ENCODE measurements at places on chromosomes 7 and 10.

- peak; percentile 77 for DNase-seq
Measured at GRCh38 chr10:3805201-3805790, 20.3 kb upstream of the KLF6 start.

DNA sequence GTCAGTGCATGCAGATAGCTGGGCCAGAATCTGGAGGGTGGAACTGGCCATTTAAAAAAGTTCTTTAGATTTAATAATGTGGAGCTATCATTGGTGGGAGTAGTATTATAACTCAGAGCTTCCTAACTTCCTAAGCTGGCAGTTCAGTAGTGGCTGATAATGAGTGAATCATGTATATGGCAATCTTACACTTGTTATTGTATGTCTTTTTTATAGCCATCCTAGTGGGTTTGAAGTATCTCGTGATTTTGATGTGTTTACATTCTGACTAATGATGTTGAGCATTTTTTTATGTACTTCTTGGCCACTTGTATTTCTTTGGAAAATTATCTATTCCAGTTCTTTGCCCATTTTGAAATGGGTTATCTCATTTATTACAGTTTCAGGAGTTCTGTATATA, 15.4 kb downstream of the TFAM start:
- no peak for DNase-seq

DNA sequence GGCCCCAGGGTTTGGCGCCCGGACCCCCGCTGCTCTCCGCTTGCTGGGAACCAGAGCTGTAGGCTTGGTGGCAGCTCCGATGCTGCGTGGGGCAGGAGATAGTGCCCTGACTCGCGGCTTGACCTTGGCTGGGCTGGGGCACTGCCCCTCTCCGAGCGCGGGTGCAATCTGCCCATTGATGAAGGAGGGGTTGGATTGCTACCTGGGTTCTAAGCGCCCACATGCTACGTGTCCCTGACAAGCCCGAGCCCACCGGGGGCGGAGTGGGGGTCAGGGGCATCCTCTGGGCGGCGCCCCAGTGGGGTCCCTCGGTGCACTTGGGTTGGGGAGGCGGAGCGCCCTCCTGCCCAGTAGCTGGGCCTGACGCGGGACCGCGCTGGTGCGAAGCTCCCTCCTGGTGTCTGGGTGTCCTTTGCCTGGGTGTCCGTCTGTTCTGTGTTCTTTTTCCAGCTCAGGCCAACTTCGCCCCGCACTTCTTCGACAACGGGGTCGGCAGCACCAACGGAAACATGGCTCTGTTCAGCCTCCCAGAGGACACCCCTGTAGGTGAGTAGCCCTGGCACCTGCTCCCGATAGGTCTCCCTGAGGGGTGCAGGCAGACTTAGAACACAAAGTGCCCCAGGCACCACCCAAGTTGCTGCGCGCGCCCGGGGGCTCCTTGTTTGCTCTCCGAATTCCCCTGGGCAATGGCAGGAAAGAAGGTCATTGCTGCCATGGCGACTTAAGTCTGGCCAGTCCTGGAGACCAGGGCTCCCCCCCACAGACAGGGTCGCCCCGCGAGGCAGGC, 900 bp downstream of the CDHR1 start:
- no peak for DNase-seq

DNA sequence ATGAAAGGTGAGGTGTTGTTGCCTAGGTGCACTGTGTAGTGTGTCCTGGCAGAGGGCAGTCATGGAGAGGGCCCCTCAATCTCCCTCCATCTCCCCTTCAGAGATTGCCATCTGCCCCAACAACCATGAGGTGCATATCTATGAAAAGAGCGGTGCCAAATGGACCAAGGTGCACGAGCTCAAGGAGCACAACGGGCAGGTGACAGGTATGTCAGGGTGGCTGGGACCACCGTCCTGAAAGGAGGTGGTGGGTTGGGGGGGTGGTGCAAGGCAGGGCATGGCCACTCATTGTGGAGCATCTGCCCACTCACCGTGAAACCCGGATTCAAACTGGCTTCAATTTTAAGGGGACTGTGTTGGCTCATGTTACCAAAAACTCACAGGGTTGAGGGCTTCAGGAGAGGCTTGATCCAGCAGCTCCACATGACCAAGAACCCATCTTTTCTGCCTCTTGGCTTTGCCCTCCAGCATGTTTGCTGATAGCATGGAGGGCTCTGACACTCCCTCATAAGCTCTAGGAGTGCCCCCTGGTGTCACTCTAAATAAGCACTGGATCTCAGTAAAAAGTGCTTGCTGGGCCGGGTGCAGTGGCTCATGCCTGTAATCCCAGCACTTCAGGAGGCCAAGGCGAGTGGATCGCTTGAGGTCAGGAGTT, 12.2 kb downstream of the ARPC1B start:
- DNase-seq, result peak; percentile 83

GRCh38 chr7:6252748-6253147, 19.7 kb downstream of the CYTH3 start:
- no peak for DNase-seq

DNA sequence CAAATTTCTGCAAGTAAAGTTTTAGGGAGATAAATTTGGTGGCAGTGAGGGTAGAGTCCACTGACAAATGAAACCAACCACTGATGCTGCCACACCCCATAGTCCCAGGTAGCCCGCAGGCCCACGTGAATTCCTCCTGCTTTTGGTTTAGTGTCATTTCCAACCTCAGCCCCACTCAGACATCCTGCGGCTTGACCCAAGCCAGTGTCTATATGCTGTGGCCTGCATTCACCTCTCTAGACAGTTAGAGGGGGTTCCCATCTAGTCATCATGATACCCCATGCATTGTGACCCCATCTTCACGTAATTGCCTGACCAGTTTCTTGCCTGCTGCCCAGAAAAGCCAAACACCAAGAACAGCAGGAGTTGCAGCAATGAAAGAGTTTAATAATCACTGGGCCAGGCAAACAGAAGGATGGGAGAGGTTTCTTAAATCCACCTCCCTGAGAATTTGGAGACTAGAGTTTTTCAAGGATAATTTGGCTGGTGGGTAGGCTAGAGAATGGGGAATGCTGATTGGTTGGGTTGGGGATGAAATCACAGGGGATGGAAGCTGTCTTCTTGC, 332.0 kb upstream of the GALNT17 start:
- DNase-seq, result no peak

DNA sequence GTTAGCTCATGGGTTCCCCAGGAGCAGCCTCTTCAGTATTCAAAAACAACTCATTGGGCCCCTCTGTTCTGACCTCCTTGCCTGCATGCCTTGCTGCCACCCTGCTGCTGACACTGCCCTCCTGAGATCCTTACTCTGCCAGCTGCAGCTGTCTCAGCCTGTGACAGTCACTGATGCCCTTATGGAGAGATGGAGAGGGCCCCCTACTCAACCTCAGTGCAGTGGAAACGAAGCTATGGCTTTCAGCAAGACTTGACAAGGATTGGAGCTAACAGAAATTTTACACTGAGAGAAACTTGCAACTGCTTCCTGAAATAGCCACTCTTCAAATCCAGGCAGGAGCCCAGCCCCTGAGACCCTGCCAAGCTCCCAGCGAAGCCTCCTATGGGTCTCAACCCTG, 678.3 kb upstream of the C7orf33 start:
- no peak for DNase-seq

DNA sequence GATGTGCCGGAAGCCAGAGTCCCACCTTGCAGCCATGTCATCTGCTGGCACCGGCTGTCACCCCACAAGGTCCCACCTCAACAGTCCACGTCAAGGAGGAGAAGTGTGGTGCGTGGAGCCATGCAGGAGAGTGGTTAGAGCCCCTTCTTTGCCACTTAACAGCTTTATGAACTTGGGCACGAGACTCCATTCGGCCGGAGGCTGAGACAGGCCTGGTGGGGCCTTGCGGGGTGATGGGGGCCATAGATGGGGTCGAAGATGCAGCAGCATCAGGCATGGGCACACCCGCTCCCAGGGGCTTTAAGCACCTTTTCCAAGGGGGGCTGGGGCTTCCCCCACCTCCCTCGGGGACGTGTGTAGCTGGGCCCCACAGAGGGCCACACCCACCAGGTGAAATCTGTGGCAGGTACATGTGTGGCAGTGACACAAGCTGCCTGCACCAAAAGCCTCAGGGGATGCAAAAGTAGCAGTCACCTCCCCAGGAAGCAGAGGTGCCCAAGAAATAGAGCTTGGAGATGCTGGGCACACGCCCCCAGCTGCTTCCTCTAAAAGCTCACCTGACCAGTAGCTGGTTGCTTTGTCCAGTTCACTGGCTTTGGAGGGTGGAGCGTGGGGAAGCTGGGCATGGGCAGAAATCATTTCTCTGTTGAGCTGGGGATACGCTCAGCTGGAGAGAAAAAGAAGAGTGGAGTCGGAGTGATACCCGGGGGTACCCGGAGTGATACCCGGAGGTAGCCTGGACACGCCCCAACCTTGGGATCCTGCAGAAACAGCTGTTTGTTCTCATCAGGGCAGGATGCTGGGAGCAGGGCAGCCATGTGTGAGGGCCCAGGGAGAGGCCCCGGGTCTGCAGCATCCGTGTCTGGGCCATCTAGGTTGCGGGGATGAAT, 199.8 kb downstream of the EBF3 start:
- DNase-seq, result no peak

- peak; percentile 61 for DNase-seq
Measured at GRCh38 chr7:128937647-128938543, at the start of gene IRF5. TSS of gene IRF5 (plus strand) at chr7:128937927. CDS start at chr7:128942082, 4,155 bp downstream.

- peak; percentile 62 for DNase-seq
Measured at GRCh38 chr7:144391823-144392255, 11.7 kb downstream of the NOBOX start.

DNA sequence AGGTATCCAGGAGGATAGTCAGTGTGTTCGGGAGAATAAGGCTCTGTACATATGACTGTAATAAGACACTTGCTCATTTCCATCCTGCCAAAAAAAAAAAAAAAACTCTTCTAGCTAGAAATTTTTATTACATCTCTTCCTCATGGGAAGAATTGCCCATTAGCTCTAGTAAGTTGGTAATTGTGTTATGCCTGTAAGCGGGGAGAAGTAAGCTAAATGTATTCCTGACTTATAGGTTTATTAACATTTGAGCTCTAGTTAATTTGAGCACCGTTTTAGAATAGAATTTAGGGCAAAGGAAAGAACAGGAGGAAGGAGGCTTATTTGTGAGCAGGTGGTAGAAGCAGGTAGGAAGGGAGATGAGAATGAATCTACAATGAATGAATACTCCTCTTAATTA, 1210.6 kb downstream of the SORCS1 start:
- DNase-seq, result no peak

DNA sequence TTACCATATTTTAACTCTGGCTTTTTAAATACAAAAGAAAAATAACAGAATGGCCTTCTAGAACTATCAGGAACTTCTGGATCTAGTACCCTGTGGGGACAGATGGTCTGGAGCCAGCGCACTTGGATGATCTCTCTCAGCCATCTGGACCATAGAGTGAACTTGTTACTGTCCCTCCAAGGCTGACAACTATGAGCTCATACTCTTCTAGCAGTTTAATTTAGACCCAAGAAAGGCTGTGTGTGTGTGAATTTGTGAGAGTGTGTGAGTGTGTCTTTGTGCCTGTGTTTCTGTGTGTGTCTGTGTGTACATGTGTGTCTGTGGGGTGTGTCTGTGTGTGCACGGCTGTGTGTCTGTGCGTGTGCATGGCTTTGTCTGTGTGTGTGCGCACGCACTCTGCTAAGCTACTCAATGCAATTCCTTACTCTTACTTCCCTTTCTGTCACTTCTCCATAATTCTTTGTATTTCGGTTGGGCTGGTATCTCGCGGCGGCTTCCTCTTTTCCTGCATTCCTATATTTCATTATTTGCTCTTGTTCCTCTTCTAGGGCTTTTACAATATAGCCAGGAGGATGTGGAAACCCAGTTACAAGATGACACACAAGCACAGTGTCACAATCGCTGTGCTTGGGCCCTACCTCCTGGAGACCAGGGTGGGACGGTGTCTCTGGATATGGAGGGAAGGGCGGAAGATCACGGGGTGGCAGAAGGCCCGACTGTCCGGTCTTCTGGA, 51.9 kb downstream of the IKZF1 start:
- peak; percentile 99 for DNase-seq

- DNase-seq, result no peak
Measured at GRCh38 chr10:127690176-127690835, 46.7 kb upstream of the FOXI2 start.

GRCh38 chr10:6460861-6461409, 119.1 kb downstream of the PRKCQ start:
- no peak for DNase-seq
